ENCODE measurements at places on chromosomes 2 and 18. TPM values are rescaled to one million over a fixed set of nuclear protein-coding genes. Genes with fewer than 3 reads are reported as not detected.

GRCh38 chr2:189379287-189379630, 62.0 kb upstream of the WDR75 start:
- no peak for DNase-seq

DNA sequence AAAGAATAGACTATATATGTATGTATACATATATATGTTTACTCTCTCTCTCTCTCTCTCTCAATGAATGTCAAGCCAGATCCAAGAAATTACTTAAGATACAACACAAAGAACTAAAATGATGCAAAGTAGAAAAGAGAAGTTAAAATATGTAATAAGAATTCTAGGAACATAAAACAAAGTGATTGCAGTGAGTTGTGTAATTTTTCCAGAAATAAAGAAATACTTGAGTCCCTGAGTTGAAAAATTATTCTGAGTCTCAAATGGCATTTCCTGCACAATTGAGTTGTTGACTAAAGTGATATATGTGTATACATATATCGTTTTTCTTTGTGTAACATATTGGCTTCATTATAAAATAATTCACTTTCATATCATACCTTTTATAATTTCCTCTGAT, 262.4 kb downstream of the INSIG2 start:
- no peak for DNase-seq

The SLC5A6 gene
- total RNA-seq: 66.7 TPM

The CTNNA2 gene
- 10.2 TPM for total RNA-seq

GRCh38 chr2:225040856-225041206, 1.4 kb downstream of the DOCK10 start:
- no peak for DNase-seq

GRCh38 chr2:6310256-6311215, 555.2 kb downstream of the CMPK2 start:
- no peak for DNase-seq

DNA sequence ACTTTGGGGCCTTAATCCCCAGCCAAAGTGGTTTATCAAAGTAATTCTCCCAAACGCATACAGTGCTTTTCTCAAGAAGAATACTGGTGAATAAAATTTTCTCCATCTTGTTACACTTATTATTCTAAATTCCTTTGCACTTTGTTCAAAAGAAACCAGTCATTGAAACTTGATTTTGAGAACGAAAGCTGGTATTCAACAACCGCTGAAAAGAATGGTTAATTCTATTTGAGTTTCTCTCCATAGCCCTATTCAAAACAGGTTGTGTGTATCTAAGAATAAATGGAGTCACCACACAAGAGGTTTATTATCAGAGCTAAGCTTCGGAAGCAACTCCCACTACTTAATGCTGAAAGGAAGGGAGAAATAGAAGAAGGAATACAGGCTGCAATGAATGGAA, 117.7 kb downstream of the C1D start:
- DNase-seq: no peak

The GALNT13 gene
- total RNA-seq: 8.3 TPM

The SNTG2 gene
- 0.50 TPM for total RNA-seq

- DNase-seq: no peak
Observed at GRCh38 chr2:168789776-168790175, 12.7 kb upstream of the NOSTRIN start.

The UGT1A3 gene
- not detected for total RNA-seq

The CIDEA gene
- total RNA-seq: not detected

DNA sequence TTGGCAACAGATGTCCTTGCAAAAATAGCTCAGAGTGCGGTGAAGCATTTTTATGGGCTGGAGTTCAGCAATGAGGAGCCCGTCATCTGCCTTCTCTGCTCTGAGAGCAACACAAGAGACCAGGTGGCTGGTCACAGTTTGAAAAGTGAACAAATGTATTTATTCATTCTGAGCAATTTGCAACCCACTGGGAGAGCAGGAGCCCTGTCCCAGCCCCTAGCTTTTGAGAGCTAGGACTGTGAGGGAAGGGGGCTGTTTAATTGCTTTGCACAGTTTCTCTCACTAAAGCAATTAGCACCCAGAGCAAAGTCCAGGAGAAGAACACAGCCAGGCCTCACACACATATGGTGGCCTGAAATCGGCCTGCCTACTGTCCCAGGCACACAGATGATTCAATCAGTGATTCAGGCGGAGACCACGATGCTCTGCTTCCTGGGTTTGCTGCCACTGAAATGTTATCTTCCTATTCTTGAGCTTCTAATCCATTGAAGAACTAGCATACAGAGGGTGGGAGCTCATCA, 646.1 kb upstream of the ACVR2A start:
- DNase-seq: no peak

GRCh38 chr2:11698009-11698922, 28.3 kb upstream of the NTSR2 start:
- no peak for DNase-seq

- no peak for DNase-seq
Observed at GRCh38 chr2:197929008-197929885, 124.9 kb downstream of the PLCL1 start.

The RUFY4 gene
- total RNA-seq: not detected

DNA sequence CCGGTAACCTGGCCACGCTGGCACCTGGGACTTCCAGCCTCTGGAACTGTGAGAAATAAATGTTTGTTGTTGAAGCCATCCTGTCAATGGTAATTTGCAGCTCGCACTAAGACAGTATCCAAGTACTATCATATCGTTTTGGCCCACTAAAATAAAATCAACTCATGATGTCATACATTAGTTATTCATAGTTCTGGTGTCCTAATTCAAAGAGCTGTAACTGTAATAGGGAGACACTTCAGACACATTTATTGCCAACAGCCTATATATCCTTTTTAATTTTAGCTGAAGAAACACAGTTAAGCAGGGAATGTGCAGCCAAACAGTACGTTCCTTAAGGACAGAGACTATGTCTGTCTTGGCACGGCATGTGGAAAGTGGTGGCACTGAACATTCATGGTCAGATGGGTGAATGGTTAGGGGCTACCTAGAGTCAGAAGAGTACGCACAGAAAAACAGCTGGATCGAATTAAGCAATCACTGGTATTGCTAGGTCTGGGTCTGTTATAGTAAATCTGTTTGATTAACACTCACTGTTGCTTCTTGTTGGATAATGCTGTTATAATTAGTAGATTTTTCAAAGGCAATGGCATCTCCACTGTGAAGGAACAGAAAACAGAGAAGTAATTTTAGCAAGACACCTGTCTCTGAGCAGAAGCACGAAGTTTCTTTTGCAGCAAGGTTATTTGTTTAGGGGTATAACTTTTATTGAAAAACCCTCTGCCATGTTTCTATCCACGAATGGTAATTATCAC, 41.3 kb upstream of the CREG2 start:
- no peak for DNase-seq

GRCh38 chr2:239267288-239267951, 133.4 kb downstream of the HDAC4 start:
- DNase-seq: no peak

DNA sequence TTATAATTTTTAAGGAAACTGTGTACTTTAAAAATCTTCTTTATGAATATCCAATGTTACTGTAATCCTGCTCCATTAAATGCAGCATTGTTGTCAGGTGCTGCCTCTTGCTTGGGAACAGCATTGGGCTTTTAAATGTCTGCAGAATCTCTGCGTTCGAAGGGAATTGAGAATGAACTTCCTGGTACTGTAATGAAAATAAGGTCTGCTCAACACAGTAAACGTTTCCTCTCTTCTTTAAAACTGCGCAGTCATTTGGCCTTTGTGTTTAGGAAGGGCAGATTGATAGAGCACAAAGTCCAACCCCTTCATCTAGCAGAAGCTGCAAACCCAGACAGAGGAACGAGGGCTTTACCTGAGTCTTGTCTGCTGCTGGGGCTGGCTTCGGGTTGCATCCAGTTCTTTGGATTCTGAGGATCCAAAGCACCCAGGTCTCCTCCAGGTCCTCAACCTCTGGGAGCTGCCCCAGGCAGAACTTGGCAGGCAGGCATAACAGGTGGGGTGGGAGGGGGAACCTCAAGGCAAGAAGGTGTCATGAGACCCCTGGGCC, 104.5 kb downstream of the UGGT1 start:
- no peak for DNase-seq
